NCI-H1417 treated with DMSO at 0.1 percent for 48 hours (cell line): ENCODE measurements at places on chromosomes 16 and 17.

DNA sequence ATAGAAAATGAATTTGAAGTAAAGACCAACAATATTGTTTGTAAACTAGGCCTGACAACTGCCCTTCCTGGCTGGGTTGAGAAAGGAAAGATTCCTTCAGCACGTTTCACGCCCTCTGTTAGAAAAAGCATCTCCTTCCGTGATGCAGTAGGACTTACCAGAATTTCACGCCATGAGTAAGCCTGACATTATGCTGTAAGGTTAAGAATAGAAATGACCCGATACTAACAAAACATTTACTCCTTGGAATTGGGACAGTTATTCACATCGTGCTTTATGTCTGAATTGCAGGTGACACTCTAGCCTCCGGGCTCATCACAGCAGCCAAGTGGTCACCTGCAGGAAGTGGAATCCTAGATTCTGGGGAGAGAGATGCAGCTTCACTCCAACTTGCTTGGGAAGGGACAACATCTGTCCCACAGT lies 17.5 kb downstream of the MARCHF10 start:
- DNase-seq: no peak

GRCh38 chr17:13302983-13303382 lies 285.2 kb upstream of the ELAC2 start:
- no peak for DNase-seq

DNA sequence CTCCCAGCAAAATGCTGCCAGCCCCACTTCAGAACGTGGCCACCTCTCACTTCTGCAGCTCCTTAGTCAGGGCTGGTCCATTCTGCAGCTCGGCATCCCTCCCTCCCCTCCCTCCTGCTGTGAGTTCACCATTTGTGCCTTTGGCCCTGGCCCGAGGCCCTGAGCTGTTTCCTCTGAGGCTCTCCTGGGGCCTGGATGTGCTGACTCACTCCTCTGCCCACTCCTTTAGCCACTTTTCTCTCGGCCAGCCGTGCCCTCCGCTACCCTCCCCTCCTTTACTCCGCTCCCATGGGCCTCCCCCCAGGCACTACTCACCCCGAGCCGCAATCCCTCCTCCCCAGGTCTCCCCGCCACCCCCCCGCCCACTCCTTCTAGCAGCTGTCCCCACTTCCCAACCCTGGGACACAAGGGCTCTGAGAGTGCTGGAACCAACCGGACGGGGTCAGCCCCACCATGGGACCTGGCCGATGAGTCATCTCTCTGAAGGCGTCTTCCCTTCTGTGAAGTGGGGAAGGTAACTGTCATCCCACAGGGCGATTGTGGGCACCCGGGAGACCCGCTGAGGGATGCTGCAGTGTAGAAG lies 11.5 kb downstream of the KCNG4 start:
- DNase-seq: no peak

- no peak for DNase-seq
Observed at GRCh38 chr17:46831573-46832330, 13.3 kb upstream of the WNT3 start.

GRCh38 chr17:40791787-40792436 lies 7.8 kb downstream of the KRT28 start:
- DNase-seq: no peak

DNA sequence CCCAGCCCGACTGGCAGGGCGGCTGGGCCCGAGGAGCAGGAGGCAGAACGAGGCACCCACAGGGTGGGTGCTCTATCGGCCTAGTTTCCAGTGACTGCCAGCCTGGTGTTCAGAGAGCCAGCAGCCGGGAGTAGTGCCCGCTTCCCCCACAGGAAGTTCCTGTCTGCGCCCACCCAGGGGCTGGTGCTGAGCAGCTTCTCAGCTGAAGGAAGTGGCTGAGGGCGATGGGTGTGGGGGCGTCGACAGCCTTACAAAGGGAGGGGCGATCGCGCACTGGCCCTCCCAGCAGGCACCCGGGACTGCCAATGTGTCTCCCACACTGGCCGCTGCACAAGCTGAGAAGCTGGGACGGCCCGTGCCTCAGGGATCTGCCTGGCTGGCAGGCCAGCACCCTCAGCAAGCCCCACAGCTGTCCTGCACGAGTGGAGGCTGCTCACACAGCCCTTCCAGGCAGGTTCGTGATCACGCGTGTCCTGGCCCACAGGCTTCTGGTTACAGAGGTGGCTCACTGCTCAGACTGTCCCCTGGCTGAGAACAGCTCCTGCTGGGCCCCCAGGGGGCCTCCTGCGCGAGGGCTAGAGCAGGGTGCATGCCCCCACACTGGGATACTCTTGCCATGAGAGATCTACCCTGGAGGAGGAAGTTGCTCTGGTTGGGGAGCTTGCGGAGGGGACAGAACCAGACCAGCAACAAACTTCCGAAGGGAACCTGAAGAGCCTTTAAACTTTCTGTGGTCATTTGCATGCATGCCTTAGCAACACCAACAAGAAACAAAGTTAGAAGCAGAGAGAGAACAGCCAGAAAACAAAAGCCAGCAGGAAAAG lies 2.5 kb downstream of the RNF166 start:
- DNase-seq: no peak

- no peak for DNase-seq
Observed at GRCh38 chr17:14121952-14122351, 52.6 kb downstream of the COX10 start.

DNA sequence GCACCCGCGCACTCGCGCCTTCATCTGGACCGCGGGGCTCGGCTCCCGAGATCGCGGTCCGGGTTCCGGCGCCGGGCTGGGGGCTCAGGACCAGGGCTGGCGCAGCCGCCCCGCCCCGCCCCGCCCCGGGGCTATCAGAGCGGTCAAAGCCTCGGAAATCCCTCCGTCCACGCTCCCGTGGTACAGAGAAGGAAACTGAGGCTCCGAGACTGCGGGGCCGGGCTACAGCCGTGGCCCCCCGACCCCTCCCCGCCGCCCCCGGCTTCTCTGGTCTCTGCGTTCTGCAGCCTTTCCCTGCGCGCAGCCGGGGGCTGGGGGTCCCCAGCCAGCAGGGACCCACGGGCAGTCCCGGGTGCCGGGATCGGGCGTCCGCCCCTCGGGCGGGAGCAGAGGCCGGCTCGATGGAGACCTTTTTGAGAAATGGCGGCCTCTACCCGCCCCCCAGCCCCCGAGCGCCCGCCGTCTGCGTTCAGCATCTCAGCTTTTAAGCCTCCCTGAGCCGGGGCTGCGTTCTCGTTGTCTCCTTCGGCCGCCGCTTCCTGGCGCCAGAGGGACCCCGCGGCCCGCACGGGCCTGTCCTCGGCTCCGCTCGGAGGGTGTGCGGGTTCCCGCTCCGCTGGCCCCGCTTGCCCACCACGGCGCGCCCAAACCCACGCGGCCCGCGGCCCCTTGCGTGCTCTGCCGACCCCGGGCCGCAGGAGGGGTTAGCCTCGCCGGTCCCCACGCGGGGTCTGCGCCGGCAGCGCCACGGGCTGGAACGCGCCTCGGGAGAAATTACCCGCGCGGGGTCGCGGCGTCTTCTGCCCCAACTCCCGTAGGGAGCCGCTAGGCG lies 1.5 kb upstream of the NPTX1 start:
- no peak for DNase-seq

DNA sequence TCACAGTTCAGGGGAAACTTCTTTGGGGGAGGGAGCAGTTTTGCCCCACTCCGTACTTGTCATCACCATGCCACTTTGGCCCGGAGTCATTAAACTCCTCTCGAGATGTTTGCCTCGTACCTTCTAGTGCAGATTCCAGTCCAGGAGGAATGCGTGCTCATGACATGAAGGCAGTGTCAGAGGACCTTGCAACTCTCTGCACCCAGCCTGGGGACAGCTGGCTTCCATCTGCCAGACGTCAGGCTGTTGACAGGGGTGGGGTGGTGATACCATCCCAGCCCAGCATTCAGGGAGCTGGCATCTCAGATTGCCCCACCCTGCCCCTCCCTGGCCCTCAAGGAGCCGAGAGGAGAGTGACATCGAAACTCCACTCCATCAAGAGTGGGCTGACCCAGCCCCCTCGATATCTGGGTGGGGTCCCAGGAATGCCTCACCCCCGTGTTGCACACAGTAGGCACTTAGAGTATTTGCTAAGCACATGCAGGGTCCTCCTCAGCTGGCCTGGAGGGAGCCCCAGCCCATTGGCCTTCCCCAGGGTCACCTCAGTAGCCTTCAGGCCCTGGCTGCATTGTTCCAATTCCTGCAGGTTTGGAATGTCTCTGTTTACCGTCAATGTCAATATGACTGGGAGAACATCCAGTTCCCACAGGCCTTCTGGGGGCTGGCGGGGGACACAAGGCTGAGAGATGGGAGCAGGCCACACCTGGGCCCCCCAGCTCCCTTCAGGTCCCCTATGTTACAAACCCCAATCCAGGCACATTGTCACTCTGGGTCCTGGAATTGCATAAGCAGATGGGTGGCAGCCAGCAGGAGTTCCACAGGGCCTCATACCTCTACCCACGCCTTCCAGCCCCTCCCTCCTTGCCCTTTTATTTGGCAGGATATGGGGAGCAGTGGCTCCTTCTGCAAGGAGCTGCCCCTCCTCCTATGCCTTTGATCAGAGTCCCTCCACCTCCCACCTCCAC lies 21.3 kb upstream of the EMP2 start:
- no peak for DNase-seq

GRCh38 chr17:6269478-6269877 lies 165.4 kb downstream of the AIPL1 start:
- no peak for DNase-seq

DNA sequence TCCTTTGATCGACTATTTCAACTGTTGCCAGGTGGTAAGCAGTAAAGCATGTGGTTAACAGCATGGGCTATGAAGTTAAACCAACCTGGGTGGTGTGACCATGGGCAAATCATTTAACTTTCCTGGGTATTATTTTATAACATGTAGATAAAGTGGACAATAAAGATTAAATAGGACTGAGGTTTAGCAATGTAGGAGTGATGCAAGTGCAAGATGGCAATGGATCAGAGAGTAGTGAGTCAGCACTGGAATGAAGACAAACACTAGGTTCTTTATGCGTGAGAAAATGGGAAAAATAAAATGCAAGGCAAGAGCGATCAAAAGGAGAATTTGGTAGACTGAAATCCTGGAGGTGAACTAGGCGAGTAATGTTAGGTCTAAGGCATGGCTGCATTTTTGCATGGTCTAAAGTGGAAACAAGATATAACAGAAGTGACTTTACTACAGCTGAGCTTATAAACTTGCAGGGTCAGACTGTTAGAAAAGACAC lies 222.4 kb upstream of the AXIN2 start:
- no peak for DNase-seq

GRCh38 chr17:58970609-58971450 lies 135.8 kb downstream of the TRIM37 start:
- DNase-seq: no peak

- DNase-seq: no peak
Observed at GRCh38 chr16:84341528-84342295, 26.6 kb upstream of the ATP2C2 start.

DNA sequence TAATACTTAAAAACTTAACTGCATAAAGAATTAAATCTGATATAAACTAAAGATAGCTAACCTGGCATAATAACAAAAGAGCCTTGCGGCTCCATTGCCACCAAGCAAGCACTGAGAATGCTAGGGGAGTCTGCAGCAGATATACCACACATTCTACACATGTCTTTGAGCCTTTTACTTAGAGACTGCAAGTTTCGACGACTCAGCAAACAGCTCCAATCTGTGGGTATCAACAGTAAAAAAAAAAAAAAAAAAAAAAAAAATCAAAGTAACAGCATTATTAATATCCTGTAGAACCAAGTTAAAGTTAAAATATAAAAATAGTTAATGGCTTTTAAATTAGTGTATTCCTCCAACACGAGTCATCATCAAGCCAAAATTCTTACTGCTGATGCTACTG lies 27.8 kb upstream of the INTS2 start:
- DNase-seq: no peak

DNA sequence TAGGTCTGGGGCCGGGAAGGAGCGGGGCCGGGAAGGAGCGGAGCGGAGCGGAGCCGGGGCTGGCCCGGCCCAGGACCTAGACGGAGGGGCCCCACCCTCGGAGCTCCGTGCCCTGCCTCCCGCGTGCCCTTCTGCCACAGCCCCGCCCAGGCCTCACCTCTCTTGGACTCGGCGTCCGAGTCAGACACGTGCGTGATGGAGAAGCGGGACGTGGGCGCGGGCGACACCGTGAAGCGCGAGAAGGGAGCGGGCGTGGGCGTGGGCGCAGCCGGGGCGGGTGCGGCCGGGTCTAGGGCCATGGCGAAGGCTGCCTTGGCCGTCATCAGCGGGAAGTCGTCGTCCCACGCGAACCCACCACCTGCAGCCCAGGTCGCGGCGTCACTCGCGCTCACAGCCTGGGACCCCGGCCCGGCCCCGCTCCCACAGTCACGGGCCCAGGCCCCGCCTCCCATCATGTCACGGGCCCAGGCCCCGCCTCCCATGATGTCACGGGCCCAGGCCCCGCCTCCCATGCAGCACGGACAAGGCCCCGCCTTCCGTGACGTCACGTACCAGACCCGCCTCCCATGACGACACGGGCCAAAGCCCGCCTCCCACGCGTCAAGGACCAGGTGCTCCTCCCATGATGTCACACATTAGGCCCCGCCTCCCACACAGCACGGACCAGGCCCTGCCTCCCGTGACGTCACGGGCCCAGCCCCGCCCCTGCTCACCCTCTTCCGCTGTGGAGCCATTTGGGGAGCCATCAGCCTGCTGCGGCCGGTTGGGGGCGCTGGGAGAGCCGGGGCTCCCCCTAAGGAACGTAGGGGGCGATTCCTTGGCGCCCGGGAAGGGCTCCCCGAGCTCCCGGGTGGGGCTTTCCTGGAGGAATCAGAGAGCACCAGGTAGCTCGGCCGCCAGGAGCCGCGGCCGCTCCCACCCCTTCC lies 45.8 kb upstream of the PVALEF start:
- DNase-seq: no peak

- DNase-seq: no peak
Observed at GRCh38 chr17:14306596-14306995, 5.7 kb downstream of the HS3ST3B1 start.

GRCh38 chr17:72219137-72219823 lies 98.5 kb downstream of the SOX9 start:
- no peak for DNase-seq

DNA sequence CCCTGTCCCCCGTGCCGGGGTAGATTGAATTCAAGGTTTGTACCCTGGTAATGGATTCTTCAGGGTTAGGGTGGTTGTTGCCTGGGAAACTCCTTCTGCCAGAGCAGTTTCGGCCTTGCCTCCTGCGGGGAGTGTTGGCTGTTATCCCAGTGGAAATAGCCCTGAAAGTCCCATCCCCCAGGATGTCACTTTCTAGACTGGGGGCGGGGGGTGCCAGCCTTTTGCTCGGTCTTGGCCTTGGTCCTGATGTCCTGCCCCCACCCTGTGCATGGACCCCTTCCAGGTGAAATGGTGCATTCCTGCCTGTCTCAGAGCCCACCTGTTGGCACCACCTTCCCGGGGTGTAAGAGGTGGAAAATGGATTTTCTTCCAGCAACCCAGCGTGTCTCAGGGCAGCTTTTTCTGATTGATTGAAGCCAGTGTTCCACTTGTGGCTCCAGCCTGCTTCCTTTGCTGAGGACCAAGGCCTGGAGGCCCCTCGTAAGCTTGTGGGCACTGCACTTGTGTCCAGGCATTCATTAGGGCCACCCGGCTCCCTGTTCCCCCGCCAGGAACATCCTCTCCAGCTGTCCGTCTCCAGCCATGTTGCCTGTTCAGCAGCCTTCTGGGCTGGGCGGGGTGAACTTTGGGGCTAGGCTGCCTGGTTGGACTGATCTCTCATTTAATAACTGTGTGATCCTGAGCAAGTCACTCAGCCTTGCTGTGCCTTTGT lies 25.6 kb downstream of the MGAT5B start:
- DNase-seq: no peak

GRCh38 chr17:74737299-74738050 lies 419 bp downstream of the RAB37 start:
- no peak for DNase-seq

GRCh38 chr16:12341423-12341822 lies 364.9 kb downstream of the SNX29 start:
- no peak for DNase-seq

- DNase-seq: no peak
Observed at GRCh38 chr16:15141586-15141985, 47.5 kb upstream of the RRN3 start.
